T-helper 1 cell (primary cell): ENCODE measurements at places on chromosomes 4 and X.

DNA sequence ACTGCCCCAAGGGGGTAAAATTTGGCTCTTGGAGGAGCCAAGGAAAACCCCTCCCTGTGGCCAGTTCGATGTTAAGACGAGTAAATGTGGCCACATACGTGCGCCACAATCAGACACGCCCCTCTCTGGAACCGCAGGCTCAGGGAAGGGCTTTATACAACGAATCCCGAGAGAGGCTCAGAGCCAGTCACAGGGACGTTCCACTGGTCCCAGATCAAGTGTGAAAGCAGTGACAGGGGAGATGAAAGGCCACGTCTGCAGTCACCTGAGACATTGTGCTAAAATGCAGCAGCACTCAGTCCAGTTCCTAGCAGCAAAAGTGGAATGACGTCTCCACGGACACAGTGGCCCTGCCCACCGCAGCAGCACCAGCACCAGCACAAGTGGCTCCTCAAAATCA, 68.0 kb downstream of the ACOX3 start:
- no peak for DNase-seq

- no peak for DNase-seq
Observed at GRCh38 chrX:108049649-108050048, 4.8 kb downstream of the VSIG1 start.

DNA sequence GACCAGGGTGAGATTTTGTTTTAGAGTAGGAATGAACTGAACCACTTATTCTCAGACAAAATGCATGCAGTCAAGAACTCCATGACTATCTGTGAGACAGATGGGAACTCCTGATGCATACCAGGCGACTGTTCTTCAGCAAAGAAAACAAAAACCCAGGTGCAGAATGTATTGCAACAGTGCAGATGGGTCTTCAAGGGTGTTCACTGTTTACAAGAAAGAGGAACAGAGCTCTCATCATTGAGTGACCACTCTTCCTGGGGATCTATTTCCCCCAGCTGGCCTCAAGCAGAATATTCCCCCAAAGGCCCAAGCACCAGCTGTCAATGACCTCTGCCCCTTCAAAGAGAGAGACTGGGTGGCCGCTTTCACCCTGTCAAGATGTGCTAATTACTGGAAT, 39.7 kb upstream of the BMP3 start:
- DNase-seq: no peak

DNA sequence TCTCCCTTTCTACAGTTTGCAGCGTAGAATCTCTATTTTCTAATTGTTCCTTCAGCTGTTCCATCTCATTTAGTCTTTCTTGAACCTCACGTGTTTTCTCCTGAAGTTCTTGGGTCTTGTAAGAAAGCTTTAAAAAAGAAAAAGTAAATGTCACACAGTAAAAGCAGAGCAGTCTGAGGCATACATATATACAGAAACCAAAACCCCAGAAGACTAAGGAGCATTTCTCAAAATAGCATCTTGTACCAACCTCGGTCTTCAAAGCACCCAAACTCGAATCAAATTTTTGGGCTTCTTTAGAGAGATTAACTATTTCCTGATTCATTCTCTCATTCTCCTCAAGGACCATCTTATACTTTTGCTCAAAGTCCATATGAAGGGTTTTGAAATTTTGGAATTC, 39.4 kb downstream of the CENPE start:
- no peak for DNase-seq

DNA sequence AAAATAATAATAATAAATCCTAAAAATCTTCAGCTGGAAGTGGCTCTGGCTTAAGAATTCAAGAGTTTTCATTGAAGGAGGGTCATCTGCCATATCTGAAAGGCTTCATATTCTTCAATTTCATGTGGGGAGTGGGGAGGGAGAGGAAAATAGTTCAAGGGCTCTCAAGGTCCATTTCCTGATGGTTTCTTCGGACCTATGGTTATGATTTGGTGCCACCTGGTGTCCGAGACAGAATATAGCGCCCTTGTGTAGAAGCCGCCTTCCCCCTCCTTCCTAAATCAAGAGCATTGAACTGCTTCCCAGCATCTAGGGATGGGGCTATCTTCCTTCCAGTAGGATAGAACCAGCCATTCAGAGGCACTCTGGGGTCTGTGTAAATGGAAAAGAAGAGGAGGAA, 34.3 kb downstream of the NLGN3 start:
- no peak for DNase-seq

DNA sequence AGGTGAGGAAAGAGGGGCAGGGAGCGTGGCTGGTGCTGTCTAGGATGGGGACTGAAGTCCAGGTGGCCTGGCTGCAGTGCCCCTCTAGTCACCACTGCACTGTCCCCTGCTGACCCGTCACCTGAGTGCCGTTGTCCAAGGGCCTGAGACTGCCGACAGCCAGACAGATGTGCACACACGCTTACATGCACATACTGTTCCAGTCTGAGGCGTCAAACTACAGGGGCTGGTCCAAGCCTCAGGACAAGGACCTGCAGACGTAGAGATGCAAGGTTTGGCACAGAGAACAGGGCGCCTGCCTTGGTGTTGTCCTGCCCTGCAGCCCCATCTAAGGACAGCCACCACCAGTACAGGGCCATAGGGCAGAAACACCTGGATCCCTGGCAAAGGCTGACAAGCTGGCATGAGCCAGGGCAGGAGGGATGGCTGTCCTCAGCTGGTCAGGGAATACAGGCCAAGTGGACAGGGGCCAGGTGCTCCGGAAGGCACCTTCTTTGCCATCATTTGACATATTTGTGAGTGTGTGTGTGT, 1.7 kb downstream of the SLC2A9 start:
- no peak for DNase-seq

GRCh38 chr4:26074712-26075430, 160.9 kb downstream of the SMIM20 start:
- no peak for DNase-seq

GRCh38 chrX:119082278-119082677, 9.5 kb downstream of the CT47C1 start:
- DNase-seq: no peak

DNA sequence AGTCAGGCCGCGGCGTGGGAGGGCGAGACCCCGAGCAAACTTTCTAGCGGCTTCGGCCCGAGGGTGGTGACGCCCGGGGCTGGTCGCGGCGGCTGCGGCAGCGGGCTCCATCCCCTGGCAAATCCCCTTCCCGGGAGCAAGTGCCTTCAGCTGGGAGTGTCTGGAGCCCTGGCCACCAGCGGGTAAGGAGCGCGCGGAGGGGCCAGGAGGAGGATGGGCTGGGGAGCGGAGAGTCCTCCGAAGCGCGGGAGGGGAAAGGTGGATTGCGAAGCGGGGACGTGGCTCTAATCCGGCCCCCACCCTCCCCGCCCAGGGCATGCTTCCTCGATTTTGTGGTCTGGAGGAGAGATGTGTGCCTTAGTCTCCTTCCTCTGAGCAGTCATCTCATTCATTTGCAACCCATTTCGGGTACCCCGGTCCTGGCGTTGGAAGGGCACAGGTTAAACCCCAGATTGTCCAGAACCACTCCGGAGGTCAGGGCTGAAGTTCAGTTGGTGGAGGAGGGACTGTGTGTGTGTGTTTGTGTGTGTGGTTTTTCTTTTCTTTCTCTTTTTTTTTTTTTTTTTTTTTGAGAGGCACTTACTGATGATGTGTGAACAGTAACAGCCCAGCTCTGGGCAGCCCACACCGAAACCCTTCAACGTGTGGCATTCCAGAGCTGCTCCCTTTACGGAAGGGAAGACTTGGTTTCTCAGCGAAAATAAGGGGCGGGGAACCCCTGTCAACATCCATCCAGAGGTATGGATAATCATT, 516 bp downstream of the SGMS2 start:
- no peak for DNase-seq

DNA sequence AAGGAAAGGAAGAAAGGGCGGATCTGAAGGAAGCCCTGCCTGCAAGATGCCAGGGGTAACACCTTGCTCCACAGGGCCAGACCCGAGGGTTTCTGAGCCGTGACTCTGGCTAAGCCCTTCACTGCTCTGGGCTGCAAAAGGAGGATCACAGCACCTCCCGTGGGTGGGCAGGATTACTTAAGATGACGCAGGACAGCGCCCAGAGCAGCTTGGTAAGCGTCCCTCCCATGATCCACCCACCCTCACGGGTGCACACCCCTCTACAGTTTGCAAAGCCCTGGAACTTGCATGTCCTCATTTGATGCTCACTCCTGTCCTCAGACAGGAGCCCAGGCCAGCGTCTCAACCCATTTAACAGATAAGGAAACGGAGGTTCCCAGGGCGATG, 64.9 kb downstream of the CRMP1 start:
- DNase-seq: no peak

- no peak for DNase-seq
Observed at GRCh38 chrX:27336466-27337091, 126.6 kb downstream of the PPP4R3C start.

GRCh38 chrX:15853586-15854079, 980 bp downstream of the AP1S2 start:
- no peak for DNase-seq

DNA sequence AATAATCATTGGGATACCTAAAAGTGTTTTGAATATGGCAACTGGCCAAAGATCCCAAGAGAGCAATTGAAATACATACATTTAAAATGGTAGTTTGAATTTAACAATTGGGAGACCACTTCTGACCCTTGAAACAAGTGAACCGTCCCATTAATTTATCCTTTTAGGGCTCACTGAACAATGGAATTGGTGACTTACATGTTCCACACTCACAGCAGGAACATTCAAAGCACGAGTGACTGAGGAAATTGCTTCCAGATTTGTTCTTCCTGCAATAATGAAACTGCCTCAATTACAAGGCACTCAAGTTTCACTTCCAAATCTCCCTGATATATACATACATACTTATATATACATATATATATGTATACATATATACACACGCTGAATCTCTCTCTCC, 20.6 kb downstream of the SLC39A8 start:
- DNase-seq: no peak

- no peak for DNase-seq
Observed at GRCh38 chrX:152895724-152896420, 2.0 kb upstream of the ZNF185 start.

DNA sequence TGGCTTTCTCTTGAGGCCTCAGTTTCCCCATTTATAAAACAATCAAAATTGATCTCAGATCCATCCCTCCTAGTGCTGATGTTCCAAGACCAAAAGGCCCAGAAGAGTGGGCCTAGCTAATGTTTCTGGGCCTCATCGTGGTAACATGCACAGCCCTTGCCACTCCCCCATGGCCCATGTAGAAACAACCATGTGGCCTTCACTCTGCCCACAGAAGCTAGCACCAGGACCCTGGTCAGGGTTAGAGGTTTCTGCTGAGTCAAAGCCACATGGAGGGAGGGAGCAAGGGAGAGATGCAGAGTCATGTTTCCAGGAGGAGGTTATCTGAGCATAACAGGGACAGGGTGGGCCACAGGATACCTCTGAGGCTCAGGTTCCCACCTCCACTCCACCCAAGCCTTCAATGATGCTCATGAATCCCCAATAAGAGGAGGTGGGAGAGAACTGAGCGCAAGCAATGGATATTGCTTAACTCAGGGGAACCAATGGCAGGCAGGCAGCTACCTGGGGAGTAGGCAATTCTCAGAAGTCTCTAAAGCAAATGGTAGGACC, 16.9 kb downstream of the OTUD5 start:
- DNase-seq: no peak

- DNase-seq: no peak
Observed at GRCh38 chr4:10490996-10491395, 33.8 kb upstream of the ZNF518B start.

GRCh38 chr4:37890801-37891259, at the start of gene TBC1D1:
TSS of gene TBC1D1 (plus strand) at chr4:37891084. CDS start at chr4:37902096, 11,012 bp downstream.
- DNase-seq: peak; percentile 57

- DNase-seq: no peak
Observed at GRCh38 chrX:126658447-126658846, 105.8 kb upstream of the DCAF12L1 start.

DNA sequence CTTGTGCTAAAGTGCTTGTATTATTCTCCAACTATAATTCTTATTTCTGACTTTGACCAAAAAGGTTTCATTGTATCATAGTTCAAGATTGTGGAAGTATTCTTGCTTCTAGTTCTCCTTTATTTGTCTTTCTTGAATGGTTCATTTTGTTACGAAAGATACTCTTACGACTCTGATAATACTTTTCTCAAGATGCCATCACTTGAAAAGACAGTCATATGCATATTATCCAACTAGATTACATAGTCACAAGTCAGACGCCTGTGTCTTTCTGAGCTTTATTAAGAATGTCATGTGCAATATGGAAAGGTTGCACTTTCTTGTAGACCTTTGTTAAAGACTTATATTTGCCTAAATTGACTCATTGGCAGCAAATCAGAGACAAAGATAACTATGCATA, 71.4 kb upstream of the HPGD start:
- DNase-seq: no peak

DNA sequence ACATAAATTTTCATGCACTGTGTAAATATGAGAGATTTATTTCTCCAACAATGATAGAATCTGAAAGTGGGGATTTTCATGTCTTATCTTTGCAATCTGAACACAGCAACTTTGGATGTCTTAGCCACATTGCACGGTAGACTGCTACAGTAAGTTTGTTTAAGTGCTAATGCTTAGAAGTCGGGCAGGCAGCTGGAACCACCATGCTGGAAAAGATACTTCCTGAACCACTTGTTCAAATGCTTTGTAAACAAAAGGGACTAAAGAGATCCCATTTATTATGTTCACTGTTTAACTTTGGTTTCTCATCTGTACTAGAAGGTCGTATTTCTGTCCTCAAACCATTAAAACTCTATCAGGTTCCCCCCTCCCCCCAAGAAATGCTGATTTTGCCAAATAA, 555.9 kb upstream of the DIPK2B start:
- DNase-seq: no peak

GRCh38 chrX:114709406-114709805, 125.5 kb downstream of the HTR2C start:
- DNase-seq: no peak

DNA sequence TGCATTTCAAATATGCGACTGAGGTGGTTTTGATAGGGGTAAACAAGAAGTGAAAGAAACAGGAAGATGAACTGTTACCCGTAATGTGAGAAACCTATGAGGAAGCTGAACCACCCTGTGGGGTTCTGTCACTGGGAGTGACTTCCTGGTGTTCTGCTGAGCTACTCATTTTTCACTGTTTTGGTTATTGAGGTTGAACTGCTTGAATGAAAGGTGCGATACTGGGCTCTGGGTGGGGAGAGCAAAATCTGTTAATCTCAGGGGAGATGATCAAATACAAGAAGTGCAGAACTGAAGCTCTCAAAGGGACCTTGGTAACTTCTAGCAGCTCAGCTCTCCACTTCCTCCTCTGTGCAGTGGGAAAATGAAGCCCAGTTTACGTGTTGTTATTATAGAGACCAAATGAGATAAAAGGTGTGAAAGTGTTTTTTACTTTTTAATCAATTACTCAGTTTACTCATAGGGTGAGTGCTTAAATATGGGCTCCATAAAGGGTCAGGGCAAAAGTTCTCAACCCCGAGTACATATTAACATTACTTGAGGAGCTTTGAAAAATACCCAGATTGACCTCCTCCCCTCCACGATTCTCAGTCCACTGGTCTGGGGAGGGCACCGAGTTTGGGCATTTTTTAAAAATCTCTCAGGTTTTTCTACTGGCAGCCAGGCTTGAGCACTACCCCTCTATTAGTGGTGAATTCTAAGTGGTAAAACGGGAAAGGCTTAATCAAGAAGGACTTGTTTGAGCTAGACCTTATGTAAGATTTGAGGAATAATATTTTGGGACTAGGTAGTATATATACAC, 66.7 kb downstream of the COQ2 start:
- peak; percentile 19 for DNase-seq

GRCh38 chrX:45992402-45993123, 552.7 kb downstream of the ZNF674 start:
- DNase-seq: no peak
